DMS 273 treated with DMSO at 0.1 percent for 48 hours (cell line): ENCODE measurements at places on chromosomes 5 and 9.

DNA sequence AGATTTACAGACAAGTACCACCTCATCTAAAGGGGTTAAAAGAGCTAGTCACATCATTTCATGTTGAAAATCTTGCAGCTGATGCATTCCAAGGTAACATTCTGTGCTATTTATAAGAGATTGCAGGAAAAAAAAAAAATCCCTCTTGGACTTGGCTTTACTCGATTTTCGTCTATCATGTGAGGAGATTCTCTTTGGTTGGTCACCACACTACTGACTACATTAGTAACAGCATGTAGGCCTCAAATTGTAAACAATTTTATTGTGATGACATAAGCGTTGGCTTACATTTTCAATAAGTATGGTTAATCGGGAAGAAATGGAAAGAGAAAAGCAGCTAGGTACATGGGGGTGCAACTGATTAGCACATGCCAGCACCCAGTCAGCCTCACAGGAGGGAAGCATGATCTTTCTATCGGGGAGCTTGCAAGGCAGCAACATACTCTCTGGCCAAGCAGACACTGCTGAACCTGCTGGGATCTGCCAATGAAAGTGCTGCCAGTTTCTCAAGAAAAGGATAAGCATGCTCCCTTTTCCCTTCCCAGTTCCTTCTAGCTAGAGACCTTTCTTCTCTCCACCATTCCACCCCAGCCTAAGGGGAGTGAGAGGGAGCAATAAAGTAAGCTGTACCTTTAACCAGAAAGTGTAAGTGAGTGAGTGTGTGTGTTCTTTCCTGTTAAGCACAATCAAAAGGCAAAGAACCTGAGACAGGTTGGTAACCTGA, 7.5 kb downstream of the NREP start:
- no peak for DNase-seq

- DNase-seq: no peak
Observed at GRCh38 chr9:106076711-106077110, 382.4 kb downstream of the TMEM38B start.

DNA sequence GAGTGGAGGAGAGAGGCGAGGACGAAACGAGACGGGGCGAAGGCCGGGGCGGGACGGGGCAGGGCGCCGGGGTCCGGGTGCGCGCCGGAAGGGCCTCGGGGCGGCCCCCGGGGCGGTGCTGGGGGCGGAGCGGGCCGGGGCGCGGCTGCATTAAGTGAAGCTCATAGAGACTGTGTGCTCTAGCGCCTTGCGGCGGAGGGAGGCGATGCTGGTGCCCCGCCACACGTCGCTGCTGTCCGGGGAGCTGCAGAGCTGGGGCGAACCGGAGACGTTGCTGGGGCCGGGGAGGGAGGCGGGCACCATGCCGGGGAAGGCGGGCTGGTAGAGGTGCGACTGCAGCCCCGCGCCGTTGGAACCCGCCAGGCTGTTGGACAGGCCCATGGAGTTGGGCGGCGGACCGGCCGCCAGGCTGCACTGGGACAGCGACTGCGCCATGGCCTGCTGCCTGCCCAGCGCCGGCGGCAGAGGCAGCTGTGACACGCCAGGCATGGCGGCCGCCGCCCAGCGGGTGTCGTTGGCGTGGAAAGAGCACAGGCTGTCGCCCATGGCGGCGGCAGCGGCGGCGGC, 8.3 kb downstream of the OTP start:
- DNase-seq: peak; percentile 50

DNA sequence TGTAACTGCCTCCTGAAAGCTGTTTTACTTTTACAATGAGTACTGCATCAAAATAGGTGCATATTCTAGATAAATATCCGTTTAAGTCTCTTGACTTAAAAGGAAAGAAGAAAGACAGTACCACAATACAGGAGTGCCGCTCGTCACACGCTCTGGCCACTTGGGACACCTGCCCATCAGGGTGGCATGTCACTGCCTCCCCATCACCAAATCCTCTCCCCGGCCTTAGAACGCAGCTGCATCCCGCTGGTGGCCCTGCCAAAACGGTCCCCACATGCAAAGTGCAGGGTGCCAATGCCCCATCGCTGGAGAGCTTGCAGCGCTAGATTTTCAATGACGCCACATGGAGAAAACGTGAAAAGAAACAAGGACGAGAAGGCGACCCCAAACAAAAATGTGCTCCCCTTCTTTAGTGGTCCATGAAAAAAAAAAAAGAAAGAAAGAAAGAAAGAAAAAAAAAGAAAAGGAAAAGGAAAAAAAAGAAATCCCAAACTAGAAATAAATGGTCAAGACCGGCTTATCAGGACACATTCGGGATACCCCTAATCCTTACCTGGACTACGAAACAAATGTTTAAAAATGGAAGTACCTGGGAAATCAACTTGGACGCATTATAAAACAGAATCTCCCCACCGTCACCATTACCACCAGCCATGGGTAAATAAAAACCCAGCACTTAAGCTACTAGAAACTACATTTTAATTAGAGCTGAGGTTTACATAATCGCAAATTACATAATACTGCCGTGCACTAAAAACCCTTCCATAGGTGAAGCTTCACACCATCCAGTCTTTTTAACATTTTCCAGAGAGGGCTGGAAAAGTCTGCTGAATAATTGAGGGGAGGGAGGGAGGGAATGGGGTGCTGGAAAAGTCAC, 1.0 kb downstream of the ANKH start:
- peak; percentile 10 for DNase-seq

- no peak for DNase-seq
Observed at GRCh38 chr9:72527801-72528195, 6.4 kb downstream of the TMC1 start.

DNA sequence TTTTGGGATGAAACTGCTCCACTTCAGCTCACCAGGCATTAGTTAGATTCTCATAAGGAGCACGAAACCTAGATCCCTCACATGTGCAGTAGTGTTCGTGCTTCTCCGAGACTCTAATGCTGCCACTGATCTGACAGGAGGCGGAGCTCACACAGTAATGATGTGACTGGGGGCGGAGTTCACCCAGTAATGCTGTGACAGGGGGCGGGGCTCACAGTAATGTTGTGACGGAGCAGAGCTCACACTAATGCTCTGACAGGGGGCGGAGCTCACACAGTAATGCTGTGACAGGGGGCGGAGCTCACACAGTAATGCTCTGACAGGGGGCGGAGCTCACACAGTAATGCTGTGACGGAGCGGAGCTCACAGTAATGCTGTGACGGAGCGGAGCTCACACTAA, 27.1 kb upstream of the LRRC14B start:
- DNase-seq: no peak

DNA sequence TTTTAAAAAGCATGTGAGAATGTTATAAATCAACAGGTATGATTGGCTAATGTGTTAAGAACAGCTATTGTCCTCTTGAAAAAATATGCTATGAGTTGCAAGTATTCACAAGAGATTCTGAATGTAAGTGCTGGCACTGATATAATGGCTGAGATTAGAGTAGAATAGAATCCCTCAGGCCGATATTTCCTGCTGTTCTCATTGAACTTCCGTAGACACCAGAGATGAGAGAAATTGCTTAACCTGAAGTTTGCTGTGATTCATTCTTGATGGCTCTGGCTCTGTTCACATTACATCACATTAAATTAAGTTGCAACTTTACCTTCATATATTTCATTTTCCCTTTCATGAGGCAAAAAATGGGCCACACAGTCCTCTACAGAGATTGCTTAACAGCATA, 114.5 kb downstream of the BAAT start:
- DNase-seq: no peak

- no peak for DNase-seq
Observed at GRCh38 chr5:137115152-137115551, 384.0 kb downstream of the SPOCK1 start.

DNA sequence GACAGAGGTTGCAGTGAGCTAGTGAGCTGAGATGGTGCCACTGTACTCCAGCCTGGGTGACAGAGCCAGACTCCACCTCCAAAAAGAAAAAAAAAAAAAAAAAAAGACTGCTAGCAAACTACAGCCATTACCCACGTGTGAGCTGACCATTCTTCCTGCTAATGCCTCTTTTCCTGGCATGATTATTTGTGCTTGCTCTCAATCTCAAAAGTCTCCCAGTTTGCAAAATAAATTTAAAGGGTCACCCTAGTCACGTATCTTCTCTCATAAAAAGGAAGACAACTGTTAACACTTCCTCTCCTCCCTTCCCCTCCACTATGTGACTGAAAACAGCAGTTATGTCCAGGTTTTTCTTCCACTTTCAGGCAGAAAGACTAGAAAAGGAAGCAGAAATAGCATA, 37.2 kb downstream of the TRIM36 start:
- no peak for DNase-seq
